ENCODE measurements at places on chromosomes 4 and X. TPM values are rescaled to one million over a fixed set of nuclear protein-coding genes. Genes with fewer than 3 reads are reported as not detected.

- no peak for DNase-seq
Measured at GRCh38 chr4:113773014-113773413, 11.5 kb upstream of the CAMK2D start.

- DNase-seq = no peak
Measured at GRCh38 chr4:23337292-23337691, 552.6 kb downstream of the PPARGC1A start.

- peak; percentile 91 for DNase-seq
Measured at GRCh38 chr4:81351654-81352445, 119.9 kb downstream of the RASGEF1B start.

GRCh38 chr4:3115637-3116270 is 41.3 kb downstream of the HTT start:
- no peak for DNase-seq

DNA sequence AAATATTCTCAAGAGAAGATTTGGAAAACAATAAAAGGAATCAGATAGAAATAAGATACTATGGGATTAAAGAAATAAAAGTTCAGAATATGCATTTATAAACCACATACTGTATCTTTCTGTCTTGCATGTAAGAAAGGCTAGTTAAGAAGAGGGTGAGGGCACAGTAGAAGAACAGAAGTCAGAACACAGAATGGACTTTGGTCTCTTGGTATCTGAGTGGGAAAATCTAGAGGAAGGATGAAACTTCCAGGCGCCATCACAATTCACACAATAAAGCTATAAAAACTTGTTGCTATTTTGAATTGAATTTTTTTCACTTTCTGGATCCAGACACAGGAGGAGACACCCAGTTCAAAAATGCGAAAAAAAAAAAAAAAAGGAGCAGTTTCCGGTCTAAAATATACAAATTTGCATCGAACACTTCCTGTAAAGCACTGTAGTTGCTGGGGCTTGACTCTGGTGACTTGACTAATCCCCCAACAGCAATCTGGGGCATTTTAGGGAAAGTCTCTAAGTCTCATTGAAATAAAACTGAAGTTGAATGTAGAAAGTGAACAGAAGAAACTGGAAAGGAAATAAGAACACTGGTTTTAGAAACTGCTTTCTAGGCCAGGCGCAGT is 8.1 kb upstream of the NAAA start:
- no peak for DNase-seq

DNA sequence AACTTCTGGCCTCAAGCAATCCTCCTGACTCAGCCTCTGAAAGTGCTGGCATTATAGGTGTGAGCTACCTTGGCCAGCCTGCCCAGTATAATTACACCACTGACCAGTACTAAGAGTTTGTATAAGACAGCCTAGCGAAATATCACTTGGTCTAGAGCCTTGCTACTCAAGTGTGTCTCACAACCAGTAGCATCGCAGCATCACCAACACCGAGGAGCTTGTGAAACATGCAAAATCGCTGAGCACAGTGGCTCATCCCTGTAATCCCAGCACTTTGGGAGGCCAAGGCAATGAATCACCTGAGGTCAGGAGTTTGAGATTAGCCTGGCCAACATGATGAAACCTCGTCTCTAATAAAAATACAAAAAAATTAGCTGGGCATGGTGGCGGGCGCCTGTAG is 102.0 kb upstream of the GATB start:
- DNase-seq = no peak

- DNase-seq = no peak
Measured at GRCh38 chr4:3026540-3026939, 47.8 kb downstream of the HTT-AS start.

The UGT2A1 gene
- total RNA-seq = not detected

DNA sequence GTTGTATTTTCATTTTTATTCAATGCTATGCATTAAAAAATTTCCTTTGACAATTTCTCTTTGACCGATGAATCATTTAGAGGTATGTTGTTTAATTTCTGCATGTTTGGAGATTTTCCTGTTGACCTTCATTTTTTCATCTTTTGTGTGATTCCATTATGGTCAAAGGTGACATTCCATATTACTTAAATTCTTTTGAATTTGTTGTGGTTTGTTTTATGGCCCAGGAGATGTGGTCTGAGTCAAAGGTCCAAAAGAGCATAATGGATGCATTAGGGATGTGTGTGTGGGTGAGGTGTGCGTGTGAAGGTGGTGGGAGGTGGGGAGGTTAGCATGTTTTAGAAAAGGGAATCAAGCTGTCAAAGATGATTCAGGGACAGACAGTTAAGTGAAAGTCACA is 76.0 kb upstream of the GIMD1 start:
- DNase-seq = no peak

Measured in tongue (tissue), 3 donors.